ENCODE measurements at places on chromosomes 12 and 14. TPM values are rescaled to one million over a fixed set of nuclear protein-coding genes. Genes with fewer than 3 reads are reported as not detected.

DNA sequence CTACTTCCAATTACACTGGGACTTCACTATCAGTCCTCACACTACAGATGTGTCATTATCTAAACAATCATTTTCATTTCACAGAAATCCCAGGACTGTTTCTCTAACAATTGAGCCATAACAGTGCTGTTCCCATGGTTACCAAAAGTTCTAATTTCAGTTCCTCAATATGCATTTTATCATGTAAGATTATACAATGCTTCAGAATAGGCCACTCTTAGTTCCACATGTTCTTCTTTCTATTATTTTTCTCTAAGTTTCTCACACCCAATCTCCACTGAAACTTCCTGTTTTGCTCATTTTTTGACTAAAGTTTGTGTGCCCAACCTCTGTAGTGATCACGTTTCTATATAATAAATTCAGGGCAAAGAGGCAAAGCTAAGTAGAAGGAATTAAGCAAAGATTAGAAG is 185.8 kb downstream of the DUSP6 start:
- no peaks in the 10 kb centered on the region for H3K4me1 ChIP-seq
- no peak overlapping the region for H3K4me3 ChIP-seq
- H3K27ac ChIP-seq = no peak overlapping the region
- no peaks in the 10 kb centered on the region for H3K36me3 ChIP-seq
- H3K27me3 ChIP-seq = no peaks in the 10 kb centered on the region

- H3K27me3 ChIP-seq = no peaks in the 10 kb centered on the region
- H3K4me1 ChIP-seq = no peaks in the 10 kb centered on the region
- H3K27ac ChIP-seq = no peak overlapping the region
- DNase-seq = no peak
- no peaks in the 10 kb centered on the region for H3K36me3 ChIP-seq
- no peak overlapping the region for H3K4me3 ChIP-seq
These were observed 45.4 kb upstream of the GZMB start for GRCh38 chr14:24679248-24679961.

GRCh38 chr12:103278329-103278728 is 217.4 kb downstream of the C12orf42 start:
- no peak overlapping the region for H3K27ac ChIP-seq
- H3K4me1 ChIP-seq = no peaks in the 10 kb centered on the region
- H3K27me3 ChIP-seq = no peaks in the 10 kb centered on the region

GRCh38 chr14:99725774-99726537 is 41.9 kb downstream of the CYP46A1 start:
- H3K4me1 ChIP-seq = peaks cover 18% of the 10 kb centered on the region
- no peaks in the 10 kb centered on the region for H3K36me3 ChIP-seq
- no peak overlapping the region for H3K27ac ChIP-seq
- H3K27me3 ChIP-seq = peaks cover 55% of the 10 kb centered on the region
- H3K4me3 ChIP-seq = no peak overlapping the region

DNA sequence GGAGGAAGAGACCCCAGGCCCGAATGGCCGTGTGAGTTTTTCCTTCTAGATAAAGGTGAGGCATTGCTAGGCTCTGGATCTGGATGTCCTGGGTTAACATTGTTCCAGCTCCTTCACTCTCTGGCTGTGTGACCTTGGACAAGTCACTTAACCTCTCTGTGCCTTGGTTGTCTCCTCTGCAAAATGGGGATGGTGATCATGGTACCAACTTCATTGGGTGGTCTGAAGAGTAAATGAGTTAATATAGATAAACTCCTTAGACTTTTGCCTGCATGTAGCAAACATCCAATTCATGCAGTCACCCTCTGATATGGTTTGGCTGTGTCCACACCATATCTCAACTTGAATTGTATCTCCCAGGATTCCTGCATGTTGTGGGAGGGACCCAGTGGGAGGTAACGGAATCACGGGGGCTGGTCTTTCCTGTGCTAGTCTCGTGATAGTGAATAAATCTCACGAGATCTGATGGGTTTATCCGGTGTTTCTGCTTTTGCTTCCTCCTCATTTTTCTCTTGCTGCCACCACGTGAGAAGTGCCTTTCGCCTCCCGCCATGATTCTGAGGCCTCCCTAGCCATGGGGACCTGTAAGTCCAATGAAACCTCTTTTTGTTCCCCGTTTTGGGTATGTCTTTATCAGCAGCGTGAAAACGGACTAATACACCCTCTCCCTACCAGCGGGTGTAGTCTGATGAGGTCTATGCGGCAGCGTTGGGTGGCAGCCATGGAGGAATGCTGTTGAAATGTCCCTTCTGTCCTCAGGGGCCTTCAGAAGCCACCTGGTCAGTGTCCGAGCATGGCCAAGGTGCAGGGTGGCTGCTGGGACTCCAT is 256.1 kb downstream of the GLT1D1 start:
- H3K4me1 ChIP-seq = peaks cover 7% of the 10 kb centered on the region
- H3K4me3 ChIP-seq = peak overlapping the region; percentile 65
- peak; percentile 80 for DNase-seq
- H3K36me3 ChIP-seq = peaks cover 25% of the 10 kb centered on the region
- H3K27me3 ChIP-seq = no peaks in the 10 kb centered on the region

- no peaks in the 10 kb centered on the region for H3K27me3 ChIP-seq
- no peaks in the 10 kb centered on the region for H3K4me1 ChIP-seq
- H3K36me3 ChIP-seq = no peaks in the 10 kb centered on the region
- DNase-seq = no peak
These were observed 367.7 kb upstream of the NOVA1 start for GRCh38 chr14:26965490-26965889.

Gene TRIM9
- 0.09 TPM for total RNA-seq

Gene GPR132
- total RNA-seq = 1.1 TPM

Gene ADAMTS20
- total RNA-seq = 0.09 TPM

Measured in K562 (cell line).